ENCODE measurements at places on chromosomes 3 and 15.

DNA sequence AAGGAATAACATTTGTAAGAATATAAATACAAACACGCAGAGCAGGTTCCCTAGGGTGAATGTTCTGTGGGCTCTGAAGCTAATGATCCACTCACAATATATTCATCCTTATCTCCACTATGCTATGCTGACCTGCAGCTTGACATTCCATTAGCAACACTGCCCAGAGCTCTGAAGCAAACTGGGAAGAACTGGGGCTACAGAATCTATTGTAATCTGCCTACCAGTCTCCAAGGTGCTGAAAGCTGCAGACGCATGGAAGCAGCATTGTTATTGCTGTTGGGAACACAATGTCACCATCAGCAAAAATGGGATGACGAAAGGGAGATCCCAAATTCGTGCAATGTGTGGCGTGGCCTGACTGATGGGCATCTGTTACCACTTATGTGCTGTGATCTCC lies 316.7 kb upstream of the RORA start:
- no peak for DNase-seq

DNA sequence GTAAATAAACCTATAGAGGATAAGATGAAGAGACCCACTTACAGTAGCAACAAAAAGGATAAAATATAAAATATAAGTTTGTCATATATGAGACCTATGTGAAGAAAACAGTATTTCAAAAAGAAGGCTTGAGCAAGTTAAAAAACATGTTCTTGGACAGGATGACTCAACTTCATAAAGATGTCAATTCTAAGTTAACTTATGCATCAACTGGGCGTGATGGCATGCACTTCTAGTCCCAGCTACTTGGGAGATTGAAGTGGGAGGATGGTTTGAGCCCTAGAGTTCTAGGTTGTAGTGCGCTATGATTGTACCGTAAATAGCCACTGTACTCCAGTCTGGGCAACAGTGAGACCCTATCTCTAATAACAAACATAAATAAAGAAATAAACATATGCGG lies 59.7 kb downstream of the PDCD6IP start:
- no peak for DNase-seq

- DNase-seq: no peak
Measured at GRCh38 chr3:58355179-58355578, 22.5 kb downstream of the PXK start.

DNA sequence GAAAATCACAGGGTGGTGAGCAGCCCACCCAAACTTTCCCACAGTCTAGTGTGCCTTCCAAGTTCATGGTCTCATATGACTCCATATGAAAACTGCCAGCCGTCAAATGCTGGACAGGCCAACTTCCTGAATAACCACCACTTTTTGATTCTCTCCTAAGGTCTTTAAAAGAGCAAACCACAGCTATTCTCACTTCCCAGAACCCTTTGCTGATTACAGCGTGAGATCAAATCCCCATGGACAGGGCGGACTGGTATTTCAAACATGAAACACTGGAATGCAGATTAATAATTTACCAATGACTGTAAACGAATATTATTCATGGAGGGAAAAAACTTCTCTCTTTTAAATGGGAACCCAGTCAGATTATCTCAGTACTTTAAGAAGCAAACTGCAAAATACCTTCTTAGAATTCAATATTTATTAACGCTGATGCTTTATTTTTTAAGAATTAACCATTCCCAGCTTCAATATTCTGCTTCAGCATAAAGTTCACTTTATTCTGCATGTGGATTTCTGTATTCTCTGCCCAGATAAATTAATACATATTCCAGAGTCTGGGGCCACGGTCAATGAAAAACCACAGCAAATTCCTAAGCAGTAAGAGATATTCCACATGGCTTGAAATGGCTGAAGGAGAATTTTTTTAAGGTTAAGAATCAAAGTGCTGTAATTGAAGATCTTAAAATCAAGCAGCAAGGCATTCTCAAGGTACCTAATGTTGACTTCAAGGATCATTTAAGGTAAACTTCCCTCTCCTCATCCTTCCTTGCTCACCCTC lies 42.9 kb downstream of the MYO1E start:
- no peak for DNase-seq

DNA sequence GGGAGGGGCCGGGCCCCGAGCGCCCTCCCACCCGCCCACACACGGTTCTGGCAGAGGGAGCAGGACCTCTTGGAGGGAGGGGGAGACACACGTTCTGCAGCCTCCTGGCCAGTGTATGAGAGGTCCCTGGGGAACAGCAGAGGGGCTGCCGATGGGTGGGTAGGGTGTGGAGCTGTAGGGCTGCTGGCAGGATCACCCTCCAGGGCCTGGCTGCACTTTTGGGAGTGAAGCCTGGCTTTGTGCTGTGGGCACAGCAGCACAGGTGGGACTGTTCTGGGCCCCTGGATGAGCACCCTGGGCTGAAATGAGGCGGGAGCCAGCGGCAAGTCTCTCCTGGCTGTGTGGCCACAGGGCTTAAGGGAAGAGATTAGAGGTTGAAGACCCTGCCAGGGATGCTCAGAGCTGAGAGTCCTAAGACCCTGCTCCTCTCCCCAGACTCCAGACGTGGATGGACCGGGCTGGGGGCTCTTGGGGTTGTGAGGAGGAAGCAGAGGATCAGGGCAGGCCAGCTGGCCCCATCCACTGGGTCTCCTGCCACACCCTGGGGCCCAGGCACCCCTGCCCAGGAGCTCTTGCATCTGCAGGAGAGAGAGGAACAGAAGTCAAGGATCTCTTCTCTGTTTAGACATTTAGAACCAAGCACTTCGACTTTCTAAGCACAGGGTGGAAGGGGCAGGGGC lies 45.2 kb downstream of the RGMA start:
- DNase-seq: no peak

DNA sequence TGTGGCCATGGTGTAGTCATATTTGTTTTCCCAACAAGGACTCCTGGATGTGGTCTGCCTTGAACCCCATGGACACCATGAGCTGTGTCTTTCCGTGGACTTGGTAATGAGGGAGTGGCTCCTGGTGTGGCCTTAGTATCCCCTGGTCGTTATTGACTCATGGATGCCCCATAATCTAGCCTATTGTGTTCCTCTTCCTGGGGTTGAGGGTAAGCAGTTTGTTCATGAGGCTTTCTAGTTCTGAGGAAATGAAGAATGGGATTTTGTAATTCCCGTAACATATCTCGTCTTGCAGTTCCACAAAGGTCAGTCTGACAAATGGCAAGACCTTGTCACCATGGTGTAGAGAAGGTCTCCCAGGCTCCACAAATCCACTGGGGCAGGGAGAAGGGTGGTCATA lies 22.6 kb downstream of the RAB7A start:
- no peak for DNase-seq

GRCh38 chr3:113896930-113897329 lies 50.9 kb upstream of the ZDHHC23 start:
- no peak for DNase-seq

DNA sequence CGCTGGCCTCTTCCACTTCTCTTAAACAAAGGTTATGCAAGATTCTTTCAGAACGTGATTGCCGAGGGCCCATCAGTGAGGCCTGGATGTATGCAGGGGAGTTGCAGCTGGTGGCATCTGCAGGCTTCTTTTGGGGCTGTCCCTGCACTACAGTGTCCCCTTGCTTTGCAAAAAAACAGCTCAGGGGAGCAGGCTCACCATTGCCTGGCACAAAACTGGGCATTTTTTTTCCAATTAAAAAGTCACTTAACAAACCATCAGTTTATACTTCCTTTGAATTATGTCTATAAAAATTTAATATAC lies 148.6 kb downstream of the ATP10A start:
- DNase-seq: no peak

DNA sequence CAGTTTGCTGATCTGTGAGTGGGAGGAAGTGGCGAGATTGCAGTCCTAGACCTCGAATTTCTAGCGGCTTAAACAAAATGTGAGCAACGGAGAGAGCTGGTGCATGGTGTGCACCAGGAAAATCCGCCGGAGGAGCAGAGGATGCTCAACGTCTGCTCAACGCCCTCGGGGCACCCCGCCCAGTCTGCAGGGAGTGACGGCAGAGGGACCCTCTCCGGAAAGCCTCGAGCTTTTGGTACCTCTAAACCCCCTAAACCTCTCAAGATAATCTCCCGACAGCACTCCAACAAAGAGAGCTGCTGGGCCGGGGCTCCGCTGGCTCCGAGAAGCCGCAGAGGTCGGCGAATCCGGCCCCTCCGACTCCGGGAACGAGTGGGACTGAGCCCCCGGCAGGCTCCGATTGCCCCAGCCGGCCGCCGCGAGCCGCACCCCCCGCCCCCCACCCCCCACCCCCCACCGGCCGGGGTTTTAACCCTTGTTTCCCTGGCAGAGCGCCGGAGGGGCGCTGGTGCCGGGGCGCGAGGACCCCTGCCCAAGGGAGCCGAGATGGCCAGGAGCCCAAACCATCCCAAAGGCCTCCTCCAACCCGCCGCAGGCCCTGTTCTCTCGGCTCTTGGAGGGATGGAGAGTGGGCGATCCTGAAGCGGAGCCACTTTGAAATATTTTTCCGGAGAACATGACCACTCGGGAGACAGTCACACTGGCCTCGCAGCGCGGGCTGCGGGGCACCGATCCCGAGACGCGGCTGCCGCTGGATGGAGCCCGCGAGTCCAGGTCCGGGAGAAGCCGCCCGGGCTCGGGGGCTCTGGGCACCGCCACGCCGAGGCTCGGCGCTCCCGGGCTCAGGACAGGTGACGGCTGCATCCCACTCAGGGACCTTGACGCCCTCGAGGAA lies 1.5 kb downstream of the MEGF11 start:
- peak; percentile 85 for DNase-seq

- no peak for DNase-seq
Measured at GRCh38 chr3:47604145-47604544, 25.5 kb upstream of the CSPG5 start.

DNA sequence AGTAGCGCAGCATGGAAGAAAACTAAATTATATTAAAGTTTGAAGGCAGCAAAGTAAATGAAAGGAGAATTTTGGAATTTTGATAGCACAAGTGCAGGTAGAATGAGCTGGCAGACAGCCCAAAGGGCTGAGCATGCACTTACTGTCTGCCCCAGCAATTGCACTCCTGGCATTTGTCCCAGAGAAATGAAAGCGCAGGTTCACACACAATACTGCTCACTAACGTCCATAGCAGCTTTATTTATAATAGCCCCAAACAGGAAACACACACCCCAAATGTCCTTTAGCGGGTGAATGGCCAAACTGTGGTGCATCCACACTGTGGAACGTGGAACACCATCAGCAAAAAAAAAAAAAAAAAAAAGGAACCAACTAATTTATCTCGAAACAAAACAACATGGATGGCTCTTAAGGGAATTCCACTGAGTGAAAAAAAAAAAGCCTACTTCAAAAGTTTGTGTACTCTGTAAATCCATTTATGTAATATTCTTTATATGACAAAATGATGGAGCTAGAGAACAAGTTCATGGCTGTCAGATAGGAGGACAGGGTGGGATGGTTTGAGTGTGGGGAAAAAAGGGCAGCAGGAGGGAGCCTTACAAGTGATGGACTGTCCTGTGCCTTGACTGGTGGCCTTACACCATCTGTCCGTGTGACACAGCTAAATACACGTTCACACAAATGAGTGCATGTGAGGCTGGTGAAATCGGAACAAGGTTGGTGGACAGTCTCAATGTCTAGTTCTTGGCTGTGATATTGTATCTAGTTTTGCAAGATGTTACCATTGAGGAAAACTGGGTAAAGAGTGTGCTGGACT lies 6.0 kb upstream of the TM2D3 start:
- DNase-seq: peak; percentile 59

- DNase-seq: no peak
Measured at GRCh38 chr3:132008837-132009236, 26.0 kb downstream of the CPNE4 start.

DNA sequence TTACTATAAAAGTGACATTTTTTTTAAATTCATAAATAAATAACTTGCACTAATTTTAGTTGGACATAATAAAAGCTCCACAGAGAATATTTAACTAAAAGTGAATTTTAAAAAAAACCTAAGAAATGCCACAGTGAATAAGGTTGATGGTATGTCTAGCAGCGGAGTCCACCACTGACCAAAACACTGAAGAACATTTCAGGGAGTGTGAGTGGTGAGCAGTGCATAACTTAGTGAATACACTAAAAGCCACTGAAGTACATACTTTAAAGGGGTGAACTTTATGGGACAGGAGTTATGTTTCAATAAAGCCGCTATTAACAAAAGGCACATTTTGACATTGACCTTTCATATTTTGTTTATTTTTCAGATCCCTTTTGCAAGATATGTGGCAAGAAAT lies 32.3 kb downstream of the SRP14 start:
- no peak for DNase-seq

DNA sequence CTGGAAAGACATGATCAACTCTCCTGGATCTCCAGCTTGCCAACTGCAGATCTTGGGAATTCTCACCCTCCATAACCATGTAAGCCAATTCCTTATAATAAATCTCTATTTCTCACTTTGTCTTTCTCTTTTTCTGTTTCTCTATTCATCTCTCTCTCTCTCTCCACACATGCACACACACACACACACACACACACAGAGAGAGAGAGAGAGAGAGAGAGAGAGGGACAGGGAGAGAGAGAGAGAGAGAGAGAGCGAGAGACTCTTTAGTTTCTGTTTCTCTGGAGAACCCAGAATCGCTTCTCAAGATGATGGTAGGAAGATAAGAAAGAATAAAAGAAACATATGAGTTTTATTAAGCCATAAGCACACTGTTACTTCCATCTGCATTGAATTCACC lies 111.9 kb downstream of the BCHE start:
- DNase-seq: no peak

GRCh38 chr3:125055331-125055912 lies 375 bp downstream of the HEG1 start:
- DNase-seq: peak; percentile 61

DNA sequence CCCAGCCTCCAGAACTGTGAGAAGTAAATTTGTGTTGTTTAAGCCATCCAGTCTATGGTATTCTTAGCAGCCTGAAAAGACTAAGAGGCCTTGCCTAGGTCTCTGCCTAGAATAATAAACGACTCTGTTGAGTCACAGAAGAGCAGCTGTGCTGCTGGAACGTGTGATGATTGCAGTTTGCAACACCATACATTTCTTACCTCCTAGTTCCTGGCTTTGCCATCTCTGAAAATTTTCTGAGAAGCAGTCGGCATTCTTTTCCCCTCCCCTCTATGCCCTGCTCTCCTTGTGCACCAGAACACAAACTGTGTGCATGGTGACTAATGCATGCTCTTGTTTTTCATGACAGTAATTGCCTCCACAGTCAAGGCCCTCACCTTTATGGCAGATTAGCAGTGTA lies 301.3 kb downstream of the IL20RB start:
- no peak for DNase-seq

- no peak for DNase-seq
Measured at GRCh38 chr15:100250176-100250800, 91.5 kb downstream of the ADAMTS17 start.

DNA sequence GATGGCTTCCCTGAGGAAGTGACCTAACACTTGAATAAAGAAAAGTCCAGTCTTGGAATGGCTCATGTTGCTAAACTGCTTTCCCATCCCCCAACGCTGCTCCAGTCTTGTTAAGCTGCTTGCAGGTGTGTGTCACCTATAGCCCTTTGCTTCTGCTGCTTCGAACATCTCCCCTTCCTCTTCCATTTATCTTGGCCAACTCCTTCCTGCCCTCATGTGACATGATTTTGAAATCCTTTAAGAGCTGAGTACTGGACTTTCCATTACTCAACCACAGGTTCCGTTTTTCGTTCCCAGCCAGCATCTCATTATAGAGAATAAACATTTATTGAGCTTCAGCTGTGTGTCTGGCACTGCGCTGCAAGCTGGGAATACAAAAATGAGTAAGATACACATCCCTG lies 1.7 kb downstream of the ATG7 start:
- no peak for DNase-seq

- no peak for DNase-seq
Measured at GRCh38 chr3:181919375-181919774, 207.7 kb downstream of the SOX2 start.

Measured in BE2C (cell line).